NCI-H1417 treated with DMSO at 0.1 percent for 48 hours (cell line): ENCODE measurements at places on chromosomes 2 and 18.

- no peak for DNase-seq
These were observed 17.4 kb upstream of the STON1 start for GRCh38 chr2:48512571-48512970.

- DNase-seq = no peak
These were observed 97.4 kb upstream of the MGAT4A start for GRCh38 chr2:98828369-98828744.

DNA sequence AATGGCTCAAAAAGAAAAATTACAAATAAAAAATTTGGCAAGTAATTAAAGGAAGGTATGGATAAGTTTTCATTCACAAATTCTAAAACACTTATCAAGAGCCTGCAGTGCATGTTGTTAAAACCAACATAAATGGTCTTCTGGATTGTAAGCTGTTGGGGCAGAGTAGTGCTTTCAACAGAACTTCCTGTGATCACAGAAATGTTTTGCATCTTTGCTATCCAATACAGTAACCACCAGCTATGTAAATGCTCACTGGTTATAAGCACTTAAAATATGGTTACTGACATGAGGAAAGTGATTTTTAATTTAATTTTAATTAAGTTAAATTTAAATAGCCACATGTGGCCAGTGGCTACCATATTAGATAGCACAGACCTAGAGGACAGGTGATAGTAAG is 133.1 kb downstream of the NBAS start:
- DNase-seq = no peak

DNA sequence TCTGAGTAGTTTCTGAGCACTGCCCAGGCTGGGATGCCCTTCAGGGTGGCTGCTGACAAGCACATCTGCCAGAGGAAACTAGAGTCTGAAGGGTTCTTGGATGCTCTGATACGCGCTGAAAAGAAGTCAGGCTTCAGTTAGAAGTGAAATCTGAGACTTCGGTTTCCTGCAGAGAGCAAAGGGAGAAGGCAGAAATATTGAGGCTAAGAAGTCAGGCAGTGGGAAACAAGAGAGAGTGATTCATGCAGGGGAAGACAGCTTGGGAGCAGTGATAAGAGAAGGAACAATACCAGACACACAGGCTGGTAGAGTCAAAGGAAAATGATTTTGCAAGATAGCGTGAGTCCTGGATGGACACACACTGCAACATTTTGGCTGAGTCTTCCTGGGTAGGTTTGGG is 51.0 kb upstream of the BOD1L2 start:
- DNase-seq = no peak

DNA sequence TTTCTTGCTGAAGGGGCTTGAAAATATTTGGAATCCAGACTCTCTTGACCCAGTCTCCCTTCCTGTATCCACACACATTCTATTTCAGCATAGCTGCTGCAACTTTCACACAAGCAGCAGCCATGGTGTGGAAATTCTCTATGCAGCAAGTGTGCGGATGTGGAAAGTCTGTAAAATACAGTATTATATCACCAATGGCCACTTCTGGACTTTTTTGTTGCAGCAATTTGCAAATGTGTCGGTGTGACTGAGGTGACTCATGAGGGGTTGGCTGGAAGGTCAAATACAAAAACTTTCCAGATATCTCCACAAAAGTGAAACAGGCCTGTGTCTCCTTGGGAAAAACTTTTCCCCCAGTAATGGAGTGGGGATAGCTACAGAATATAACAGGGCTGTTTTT is 299.3 kb upstream of the GYPC start:
- DNase-seq = no peak

- DNase-seq = no peak
These were observed 13.8 kb upstream of the PLA2R1 start for GRCh38 chr2:160076241-160076640.

- no peak for DNase-seq
These were observed 69.7 kb downstream of the FEZ2 start for GRCh38 chr2:36528274-36528673.

DNA sequence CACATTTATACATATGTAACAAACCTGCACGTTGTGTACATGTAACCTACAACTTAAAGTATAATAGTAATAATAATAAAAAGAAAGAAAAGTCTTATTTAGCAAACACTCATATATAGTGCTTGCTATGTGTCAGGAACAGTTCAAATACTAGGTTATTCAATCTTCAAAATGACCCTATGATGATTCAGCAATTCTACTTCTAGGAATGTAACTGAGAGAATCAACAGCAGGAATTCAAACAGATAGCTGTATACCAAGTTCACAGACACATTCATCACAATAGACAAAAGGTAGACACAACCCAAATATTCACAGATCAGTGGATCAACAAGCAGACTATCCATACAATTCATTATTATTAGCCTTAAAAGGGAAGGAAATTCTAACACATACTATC is 69.5 kb downstream of the MYO5B start:
- no peak for DNase-seq

DNA sequence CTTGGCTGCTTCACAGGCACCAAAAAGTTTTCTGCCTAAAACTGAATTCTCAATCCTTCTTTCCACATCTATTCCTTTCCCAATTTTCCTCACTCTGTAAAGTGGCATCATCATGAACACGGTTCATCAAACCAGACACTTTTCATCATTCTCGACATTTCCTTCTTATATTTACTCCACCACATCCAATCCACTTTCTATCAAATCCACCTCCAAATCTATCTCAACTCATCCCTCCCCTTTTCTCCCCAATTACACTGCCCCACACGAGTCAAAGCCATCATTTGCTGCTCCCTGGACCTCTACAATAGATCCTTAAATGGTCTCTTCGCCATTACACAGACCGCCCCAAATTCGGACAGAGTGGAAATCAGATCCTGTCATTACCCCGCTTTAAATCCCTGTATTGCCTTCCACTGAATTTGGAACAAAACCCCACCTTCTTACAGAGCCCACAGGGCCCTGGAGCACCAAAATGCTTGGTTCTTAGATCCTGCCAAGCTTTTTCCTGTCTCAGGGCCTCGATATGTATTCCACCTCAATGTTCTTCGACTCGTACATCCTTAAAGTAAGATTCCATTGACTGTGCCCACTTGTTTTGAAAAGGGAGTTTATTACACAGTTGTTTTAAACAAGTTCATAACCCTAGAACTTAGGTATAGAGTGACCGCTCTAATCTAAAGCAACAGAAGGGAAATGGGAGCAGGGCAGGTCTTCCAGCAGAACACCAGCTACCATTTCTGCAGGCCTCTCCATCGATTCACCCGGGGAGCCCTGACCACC is 856 bp downstream of the ACAA2 start:
- DNase-seq = no peak
